ENCODE measurements at places on chromosomes 5 and 9.

DNA sequence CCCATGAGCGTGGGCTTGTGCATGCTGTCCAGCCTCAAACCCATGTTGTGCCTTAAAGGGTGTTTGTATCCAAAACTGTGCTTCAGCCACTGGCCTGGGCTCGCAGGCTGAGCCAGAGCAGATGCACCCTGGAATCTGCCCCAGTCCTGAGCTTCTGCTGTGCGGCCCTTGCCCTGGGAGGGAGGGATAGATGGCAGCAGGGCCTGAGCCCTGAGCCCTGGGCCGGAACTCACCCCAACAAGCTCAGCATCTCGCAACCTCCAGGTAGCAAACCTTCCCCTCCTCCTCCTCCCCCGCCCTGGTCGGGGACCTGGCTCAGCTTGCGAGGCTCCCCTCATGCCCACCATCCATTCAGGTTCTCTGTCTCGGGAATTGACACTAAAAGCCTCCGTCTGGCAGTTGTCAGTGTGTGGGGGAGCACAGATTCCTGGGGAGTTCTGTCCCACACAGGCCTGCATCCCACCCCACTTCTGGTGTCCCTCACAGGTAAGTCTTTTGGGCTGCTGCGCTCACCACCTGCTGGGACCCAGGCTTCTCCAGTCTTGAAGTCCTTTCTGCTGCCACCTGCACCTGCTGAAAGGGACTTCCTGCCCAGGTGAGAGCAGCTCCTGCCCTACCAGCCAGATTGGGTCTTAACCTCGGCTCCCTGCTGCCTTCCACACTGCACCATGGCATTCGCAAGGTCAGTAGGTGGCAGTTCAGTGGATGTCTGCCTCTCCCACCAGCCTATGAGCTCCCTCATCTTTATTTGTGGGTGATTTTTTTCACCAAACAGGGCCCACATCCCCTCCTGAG is 55.2 kb upstream of the OLFM1 start:
- DNase-seq = no peak

DNA sequence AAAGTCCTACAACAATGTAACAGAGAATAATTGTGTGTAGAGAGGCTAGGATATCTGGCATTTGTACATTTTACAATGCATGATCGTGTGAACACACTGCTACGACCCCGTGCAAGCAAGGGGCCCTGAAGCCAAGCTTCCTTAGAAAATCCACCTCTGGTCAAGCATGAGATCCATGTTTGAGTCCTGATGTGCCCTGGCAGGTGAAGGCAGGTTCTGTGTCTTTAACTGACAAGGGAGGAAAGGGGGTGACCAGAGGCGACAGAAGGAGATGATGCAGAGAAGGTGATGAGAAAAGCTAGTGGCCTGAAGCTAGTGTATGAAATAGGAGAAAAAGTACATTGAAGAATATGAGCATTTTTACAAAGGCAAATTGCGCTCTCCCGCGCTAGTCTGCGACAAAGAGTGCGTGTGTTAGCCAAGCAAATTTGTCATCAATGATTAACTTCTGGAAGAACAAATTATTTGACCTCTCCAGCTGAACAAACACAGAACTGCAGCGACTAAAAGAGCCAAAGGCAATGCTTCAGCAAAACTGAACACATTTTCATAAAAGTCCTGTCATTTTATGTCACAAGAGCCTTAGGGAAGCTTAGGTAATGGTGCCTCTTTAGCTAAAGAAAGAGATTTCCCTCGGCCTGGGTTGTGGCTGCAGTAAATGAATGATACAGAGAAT is 101.7 kb upstream of the DAPK1 start:
- DNase-seq = no peak

GRCh38 chr5:96726802-96727201 is 64.6 kb downstream of the CAST start:
- DNase-seq = no peak

- DNase-seq = no peak
These were observed 1028.0 kb downstream of the TAF11L14 start for GRCh38 chr5:18662231-18662630.

GRCh38 chr9:137326445-137327065 is 24.5 kb upstream of the NRARP start:
- DNase-seq = no peak

DNA sequence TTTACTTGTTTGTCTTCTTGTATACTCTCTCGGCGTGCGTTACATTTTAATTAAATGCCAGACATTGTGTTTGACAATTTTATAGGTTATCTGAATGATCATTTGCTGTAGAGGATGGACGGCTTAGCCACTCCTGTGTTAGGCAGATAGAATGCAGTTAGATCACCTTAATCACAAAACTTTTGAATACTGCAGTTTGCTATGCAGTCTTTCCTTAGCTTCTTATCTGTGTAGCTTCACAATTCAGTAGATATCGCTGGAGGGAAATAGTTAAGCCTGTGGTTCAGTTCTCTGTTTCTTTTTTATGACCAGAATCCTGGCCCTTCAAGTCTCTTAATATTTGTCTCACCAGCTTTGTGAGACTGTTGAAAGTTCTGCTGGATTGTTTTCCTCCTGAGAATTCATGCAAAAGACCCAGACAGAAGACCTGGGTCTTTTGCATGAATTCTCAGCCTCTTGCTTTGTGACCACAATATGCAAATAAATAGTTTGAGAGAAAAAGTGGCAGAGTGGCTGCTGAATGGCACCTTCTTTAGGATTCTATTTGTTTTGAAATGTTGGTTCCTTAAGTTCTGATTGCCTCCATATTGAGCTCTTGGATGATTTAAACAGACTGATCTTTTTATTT is 40.2 kb downstream of the RASA1 start:
- DNase-seq = no peak

DNA sequence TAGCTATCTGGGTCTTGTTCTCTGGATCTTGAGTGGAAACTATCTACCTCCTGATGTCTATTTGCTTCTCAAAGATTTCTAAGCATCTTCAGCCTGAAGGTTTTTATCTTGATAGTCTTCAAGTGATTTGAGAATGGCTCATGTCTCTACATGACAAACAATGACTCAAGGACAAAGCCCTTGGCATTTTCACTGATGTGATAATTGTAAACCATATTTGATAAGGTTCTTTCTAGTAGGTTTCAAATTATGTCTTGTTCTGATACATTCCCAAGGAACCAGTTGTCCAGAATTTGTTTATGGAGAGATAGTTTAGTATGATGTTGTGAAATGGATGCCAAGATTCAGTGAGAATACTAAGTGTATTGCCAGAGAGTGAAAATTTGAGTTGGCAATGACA is 1079.3 kb upstream of the CDH9 start:
- no peak for DNase-seq

DNA sequence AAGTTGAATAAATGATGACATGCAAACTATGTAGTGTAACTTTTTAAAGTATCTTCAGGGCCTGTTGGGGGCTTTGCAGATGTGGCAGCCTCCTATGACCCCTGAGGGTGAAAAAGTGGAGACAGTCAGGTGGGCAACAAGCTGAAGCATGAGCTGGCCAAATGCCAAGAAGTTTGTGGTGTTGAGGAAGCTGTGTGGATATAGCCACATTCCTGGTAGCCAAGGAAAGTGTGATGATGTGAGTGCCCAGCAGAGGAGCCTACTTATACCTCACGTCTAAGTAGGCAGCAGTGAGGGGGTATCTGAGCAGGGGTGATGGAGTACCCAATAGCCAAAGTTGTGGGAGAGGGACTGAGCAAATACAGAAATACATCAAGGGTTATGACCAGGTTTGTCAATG is 621.2 kb upstream of the CDH6 start:
- DNase-seq = no peak

GRCh38 chr5:163261647-163262269 is 175.6 kb upstream of the CCNG1 start:
- no peak for DNase-seq

GRCh38 chr5:58043032-58043945 is 416.6 kb downstream of the PLK2 start:
- no peak for DNase-seq

DNA sequence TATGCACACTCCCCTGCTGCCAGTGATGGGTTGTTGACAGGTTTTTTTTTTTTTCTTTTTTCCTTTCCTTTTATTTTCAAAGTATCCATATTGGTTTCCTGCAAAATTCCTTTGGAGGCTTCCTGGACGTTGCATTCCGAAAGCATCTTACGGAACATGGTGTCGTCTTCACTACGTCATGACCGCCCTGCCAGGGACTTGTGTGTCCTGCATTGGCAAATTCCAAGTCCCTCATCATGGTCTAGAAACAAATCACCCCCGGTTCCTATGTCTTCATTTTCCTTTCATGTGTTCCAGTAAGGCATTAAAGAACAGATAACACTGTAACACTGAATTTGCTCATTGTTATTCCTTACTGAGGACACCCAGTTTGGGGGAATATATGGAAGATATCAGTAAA is 35.0 kb upstream of the ADAMTSL1 start:
- no peak for DNase-seq

GRCh38 chr5:106094204-106094607 is 1576.5 kb downstream of the EFNA5 start:
- peak; percentile 80 for DNase-seq
